ENCODE measurements at places on chromosomes 1 and 21.

DNA sequence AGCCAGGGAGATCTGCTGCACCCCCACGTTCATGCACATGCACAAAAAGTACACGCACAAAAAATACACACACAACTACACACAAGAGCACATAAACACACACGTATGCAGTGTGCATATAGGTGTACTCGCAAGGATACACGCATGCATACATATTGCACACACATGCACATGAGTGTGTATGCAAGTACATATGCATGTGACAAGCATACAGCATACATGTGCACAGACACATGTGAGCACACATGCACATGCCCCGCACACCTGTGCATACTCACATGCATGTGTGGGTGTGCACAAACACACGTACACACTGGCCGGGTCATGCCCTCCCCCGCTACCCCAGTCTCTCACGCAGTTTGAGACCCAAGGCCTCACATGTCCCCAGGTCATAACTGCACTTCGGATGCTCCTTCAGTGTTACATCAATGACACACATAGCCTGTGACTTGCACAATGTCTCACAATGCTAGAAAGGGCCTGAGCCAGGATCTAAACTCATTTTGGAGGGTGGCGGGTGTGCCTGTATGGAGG lies 52.6 kb downstream of the FOXO6 start:
- no peak for DNase-seq

DNA sequence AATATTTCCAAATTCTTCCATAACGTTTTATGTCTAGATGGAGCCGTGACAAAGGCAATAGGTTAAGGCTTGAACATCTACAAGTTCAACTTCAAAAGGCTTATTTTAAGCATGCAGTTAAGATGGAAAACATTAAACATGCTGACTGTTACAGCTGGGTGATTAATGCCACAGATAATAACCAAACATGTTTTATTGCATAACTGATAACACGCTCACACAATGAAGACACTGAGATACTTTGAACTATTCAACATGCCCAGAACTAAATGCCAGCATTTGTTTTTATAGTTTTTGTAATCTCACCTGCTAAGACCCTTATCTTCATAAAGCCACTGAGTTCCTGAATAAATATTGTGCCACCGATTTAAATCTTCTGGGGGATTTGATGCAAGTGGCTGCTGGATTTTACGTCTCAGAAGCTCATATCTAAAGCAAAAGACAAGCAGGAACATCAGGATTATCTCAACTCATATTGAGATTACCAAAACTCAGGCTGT lies 310.4 kb downstream of the KCTD3 start:
- DNase-seq: no peak

- no peak for DNase-seq
These were observed 8.4 kb upstream of the PGBD2 start for GRCh38 chr1:248897412-248898337.

DNA sequence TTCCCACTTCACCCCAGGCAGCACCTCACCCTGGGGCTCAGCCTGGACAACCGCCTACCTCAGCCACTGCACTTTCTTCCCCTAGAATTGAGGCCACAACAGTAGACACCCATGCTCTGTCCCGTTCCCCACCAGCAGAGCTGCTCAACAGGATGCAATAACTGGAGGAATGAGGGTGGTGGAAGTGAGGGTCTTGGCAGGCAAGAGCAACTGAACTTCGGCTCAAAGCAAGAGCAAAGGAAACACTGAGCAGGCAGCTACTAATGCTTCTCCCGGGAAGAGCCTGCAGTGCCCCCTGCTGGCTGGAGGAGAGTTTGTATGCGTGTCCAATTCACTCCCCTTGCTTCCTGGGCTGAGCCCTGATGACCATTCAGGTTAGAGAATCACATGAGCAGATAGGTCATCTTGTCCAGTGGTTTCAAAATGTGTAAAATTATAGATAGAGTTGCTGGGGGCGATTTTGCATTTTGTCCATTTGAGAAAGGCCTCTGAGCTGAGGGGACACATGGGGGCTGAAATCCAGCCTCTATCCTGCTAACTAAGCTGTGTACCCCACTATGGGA lies 13.9 kb downstream of the NT5C1A start:
- DNase-seq: peak; percentile 21

DNA sequence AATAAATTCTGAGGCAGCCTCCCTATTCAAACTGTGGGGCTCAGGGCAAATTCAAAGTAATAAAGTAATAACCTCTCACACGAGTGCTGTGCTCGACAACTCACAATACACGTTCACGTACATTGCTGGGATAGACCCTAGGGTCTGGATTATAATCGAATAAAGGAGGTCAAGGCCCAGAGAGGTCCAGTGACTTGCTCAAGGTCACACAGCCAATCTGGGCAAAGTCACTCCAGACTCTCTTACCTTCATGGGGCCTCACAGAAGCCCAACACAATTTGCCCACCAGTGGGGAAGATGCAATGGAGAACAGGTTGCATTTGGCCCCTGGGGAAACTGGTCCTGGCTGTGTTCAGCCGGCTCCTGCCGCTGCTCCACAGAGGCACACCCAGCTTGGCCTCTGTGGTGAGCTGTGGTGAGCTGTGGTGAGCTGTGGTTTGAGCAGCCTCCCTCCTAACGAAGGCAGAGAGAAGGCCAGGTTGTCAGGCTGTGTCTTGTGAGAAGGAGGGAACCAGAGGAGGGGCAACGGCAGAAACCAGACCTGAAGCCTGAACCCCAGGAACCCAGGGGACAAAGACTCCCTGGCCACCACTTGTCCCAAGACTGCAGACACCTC lies 35.1 kb downstream of the NUAK2 start:
- DNase-seq: no peak

GRCh38 chr1:31739346-31739745 lies 24.8 kb downstream of the ADGRB2 start:
- DNase-seq: no peak

DNA sequence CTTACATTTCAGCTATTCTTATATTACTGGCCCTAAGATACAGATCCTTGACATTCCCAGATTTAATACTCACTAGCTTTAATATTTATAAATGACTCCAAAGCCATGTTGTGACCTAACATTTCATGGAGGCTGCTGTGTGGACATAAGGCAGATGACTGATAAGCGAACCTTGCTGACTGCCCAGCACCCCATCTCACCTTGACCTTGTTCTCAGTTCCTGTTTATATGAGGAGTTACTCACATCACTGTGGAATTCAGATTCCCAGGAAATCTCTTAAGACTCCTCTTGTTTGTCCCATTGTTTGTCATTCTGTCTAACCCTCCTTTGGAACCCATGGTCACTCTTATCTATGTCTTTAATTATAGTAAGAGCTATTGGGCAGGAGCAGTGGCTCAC lies 21.9 kb downstream of the RAB3B start:
- DNase-seq: no peak

DNA sequence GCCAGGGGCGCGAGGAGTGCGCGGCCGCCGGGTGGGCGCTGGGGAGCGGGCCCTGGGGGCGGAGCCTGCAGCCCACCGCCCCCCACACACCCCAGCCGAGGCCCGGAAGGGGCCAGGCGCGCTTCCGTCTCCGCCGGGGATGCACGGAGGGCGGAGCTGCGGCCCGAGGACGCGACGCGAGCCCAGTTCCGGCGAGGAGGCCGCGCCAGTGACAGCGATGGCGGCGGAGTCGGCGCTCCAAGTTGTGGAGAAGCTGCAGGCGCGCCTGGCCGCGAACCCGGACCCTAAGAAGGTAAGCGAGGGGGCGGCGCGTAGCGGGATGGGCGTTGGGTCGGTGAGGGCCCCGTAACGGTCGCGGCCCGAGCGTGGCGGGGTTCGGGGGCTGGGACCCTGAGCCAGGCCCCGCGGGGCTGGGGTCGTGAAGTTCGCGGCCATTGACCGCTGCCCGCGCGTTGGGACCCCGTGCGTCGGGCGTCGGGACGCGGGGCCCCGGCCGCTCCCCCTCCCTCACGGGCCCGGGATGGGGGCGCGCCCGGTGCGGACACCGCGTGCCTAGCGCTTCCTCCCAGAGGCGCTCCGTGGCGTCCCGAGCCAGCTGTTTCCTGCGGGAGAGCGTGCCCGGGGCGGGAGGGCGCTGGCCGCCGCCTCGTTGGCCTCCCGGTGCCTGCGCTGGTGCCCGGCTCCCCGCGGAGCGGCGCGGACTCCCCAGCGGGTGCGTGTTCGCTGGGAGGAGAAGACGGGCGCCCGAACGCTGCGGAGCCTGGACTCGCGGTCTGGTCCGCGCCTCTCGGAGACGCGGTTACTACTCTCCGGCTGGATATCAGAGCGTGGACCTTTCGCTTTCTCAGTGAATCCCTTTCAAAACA lies at the start of gene ELOA:
Gene ELOA (plus strand): TSS at position 185 of the 866 bp plus-strand sequence. CDS start 33 bp downstream, at position 218.
- peak; percentile 74 for DNase-seq

DNA sequence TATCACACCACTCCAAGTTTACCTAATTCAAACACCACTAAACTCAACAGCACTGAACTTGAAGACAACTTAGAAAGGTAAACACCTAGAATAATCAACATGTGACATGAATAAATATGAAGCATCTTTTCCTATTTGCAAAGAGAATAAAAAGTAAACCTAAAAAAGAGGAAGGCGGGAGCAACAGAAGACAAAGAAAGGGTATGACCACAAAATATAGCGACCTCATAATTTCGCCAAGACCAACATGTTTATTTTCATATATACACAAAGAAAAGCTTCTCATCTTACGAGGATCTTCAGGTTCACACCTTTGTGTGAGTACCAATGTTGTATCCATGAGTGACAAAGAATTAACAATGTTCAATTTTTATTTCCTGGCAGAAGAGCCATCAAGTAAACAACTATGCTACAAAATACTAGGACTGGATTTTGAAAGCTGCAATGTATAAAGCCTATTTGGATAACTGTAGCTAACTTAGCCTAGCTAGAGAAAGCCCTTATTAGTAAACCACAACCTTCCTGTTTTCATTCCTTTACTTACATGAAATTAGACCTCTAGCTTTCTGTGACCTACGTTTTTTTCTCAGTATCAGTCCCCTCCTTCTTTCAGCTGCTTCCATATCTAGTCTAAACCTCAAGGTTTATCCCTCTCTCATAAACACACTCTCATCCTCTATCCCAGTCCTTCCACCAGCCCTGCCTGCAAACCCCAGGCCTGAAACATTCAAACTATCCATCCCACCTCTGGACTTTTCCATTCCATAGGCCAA lies 21.3 kb upstream of the PHTF1 start:
- DNase-seq: no peak

GRCh38 chr1:204592246-204592948 lies 76.2 kb downstream of the MDM4 start:
- peak; percentile 68 for DNase-seq

- DNase-seq: no peak
These were observed 31.0 kb downstream of the NCAM2 start for GRCh38 chr21:21029164-21029563.

DNA sequence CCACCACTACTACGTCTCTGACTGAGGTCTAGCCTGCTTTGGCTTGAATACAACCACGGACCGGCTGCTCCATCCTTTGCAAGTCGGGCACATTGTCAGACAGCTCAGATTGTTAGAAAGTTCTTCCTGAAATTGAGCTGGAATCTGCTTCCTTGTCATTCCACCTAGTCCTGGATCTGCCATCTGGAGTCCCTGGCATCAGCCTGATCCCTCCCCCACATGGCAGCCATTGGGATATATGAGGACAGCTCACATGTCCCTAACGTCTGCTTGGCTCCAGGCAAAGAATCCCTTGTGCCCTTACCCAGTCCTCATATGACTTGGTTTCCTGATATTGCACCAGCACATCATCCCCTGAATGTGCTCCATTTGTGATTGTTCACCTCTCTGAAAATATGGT lies 56.3 kb upstream of the SYT6 start:
- no peak for DNase-seq

DNA sequence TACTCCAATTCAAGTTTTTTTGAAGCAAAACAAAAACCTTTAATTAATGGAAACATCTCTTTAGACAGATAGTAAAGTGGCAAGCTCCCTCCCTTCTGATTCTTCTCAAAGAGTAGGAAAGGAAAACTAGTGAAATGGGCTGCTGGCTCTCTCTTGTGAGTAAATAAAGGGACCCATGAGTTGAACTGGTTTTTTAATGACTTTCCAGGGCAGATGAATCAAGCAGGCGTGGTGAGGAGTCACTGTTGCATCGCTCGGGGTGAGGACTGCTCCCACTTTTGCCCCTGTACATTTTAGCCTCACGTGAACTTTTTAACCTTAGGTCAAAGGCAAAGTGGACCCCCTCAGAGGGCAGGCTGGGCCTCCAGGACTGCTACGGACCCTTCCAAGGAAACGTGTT lies 64.8 kb downstream of the ABCA4 start:
- no peak for DNase-seq

DNA sequence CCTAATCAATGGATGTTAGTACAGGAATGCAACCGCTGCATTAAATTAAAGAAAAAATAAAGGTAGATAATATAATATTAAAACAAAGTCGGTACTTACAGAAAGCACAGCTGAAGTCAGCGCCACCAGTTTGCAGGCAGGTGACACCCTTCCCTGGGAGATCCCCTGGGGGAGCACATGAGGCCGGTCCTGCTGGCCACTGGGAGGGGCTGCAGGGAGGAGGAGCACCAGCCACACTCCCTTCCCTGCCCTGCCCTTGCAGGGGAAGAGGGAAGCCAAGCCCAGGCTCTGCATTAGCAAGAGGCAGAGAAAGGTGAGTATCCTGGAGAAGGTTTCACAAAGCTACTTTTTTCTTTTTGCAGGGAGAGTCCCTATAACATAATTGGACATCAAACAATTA lies 507.0 kb downstream of the AJAP1 start:
- DNase-seq: no peak

- DNase-seq: no peak
These were observed 3.3 kb downstream of the VWA1 start for GRCh38 chr1:1438531-1439381.

GRCh38 chr21:31326522-31327242 lies 17.4 kb downstream of the TIAM1 start:
- no peak for DNase-seq

DNA sequence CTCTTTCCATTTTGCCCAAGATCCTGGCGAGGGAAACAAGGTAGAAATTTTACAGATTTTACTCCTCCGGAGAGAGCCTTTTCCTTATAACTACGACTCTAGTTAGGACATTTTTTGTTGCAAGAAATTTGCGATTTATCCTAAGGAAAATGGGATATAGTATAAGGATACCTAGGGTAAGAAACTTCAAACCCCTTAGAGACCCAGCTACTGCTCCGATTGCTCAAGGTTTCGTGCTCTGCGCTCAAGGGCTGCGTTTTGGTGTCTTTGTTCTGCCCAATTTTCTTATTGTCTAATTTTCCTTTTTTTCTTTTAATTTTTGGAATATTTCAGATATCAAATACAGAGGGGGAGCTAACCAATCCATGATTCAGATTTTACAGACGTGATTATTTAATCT lies 1.5 kb downstream of the TTC3 start:
- DNase-seq: no peak

DNA sequence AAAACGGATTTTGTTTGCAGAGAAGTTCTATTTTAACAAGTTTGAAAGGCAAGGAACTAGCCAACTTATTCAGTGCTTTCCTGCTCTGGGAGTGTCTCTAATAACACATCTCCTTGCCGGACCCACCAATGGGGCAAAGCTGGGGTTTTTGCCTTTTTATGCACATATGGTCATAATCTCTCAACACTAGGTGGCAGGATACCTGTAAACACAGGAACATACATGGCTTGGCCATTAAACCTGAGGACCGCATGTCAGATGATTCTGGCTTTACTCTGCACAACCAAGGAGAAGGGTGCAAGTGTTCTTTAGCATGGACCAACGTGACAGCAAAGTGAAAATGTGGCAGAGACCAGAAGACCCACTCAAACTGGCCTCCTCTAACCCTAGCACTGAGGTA lies 4.9 kb downstream of the TMEM9 start:
- DNase-seq: peak; percentile 47
